CD4-positive, alpha-beta T cell treated with Interleukin-15 for 4 hours (primary cell): ENCODE measurements at places on chromosomes 7 and 10.

GRCh38 chr7:138970952-138971351 is 10.2 kb downstream of the KIAA1549 start:
- DNase-seq, result no peak

- no peak for DNase-seq
Observed at GRCh38 chr7:83586281-83586680, 62.7 kb downstream of the SEMA3E start.

DNA sequence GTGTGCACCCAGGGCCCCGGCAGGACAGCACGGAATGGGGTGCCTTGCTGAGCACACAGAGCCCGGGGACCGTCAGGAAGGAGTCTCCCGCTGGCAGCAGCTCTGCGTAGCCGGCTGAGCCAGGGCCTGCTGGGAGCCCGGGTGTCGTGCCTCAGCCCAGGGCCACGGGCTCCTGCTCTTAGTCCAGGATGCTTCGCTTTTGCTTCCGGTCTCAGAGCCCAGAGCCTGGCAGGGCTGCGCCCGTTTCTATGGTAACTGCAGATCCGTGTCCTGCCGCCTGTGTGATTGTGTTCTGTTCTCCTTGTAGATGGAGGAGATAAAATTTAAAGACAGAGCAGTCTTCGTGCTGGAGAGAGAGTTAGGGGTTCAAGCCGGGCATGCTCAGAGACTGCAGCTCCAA is 53.7 kb upstream of the DPYSL4 start:
- DNase-seq, result no peak

DNA sequence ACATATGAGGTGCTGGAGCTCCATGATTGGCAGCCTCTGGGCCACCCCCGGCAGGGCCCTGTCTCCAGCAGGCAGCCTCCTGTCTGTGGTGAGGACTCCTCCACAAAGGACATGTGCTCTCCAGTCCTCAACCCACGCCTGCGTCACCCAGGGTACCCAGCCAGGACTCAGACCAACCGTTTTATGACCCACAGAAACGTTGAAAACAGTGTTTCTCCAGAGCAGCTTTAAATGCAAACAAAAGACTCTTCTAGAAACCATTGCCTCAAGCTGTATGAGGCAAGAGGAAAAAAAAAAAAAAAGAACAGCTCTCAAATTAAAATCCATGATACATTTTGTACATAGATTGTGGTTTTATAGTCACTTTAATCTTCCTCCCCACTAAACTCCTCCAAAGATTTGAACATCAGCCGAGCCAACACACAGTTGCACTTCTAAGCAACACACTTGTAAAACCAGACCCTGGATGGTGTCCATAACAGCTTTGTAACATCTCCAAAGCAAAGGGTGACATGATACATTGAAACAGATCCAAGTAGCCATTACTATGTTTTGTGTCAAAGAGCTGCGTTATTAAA is 175.0 kb upstream of the LYZL2 start:
- no peak for DNase-seq

GRCh38 chr10:74728225-74728624 is 98.2 kb upstream of the KAT6B start:
- no peak for DNase-seq

- DNase-seq, result no peak
Observed at GRCh38 chr7:42065942-42066341, 171.1 kb downstream of the GLI3 start.

GRCh38 chr10:97851341-97852001 is 1.8 kb downstream of the GOLGA7B start:
- DNase-seq, result peak; percentile 45

DNA sequence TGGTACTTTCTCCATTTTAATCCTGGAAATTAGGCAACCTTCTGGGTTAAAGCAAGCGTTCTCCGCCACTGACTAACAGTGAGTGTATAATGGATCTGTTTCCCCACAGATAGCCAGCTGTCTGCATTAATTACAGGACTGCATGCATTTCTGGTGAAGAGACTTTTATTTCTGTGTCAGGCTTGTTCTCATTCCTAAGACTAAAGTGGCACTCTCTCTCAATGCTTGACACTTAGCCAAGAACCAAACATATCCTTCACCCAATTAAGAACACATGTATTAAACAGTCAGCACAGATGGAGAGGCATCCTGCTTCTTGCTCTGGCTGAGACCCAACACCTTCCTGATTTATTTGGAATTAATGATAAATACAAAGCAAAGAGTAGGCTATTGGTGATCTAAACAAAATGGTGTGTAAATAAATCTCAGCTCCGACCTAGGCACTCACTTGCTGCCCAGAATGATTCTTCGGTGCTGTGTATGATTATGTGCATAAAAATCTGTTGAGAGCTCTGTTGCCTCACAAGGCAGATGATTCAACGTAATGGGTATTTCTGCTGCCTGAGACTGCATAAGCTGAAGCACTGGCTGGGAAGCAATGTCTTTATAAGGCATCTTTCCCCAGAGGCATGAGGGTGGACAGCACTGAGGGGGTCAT is 16.8 kb downstream of the CALU start:
- no peak for DNase-seq

GRCh38 chr10:27743877-27744801 is 1.5 kb downstream of the MKX start:
- no peak for DNase-seq

- peak; percentile 80 for DNase-seq
Observed at GRCh38 chr7:155206318-155207020, 91.2 kb upstream of the INSIG1 start.

DNA sequence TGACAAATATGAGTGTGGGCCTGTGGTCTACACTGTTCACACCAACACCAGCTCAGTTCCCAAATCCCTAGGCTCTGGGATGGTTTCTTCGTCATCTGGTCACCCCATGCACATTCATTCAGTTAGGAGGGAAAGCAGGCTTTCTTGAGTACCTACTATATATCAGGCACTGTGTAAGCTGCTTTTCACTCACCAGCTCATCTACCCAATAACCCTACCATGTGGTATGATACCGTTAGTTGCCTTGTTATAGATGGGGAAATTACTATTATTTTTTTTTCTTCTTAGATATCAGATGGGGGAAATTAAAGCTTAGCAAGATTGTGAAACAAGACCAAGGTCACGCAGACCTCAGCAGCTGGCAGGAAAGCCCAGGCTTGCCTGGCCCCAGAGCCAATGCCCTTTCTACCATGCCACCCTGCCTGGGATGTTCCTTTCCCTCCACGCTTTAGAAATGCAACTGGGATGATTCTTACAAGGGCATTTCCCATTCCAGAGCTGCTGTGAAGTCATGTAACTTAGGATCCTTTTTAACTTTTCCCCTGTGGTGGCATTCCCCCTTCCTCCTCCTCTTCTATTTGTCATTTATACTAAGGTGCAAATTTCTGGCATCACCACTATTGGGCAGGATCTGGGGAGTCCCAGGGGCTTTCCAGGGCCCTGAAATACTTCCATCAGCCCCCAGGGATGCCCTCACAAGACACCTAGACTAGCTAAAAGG is 93.1 kb upstream of the EFCAB10 start:
- no peak for DNase-seq

DNA sequence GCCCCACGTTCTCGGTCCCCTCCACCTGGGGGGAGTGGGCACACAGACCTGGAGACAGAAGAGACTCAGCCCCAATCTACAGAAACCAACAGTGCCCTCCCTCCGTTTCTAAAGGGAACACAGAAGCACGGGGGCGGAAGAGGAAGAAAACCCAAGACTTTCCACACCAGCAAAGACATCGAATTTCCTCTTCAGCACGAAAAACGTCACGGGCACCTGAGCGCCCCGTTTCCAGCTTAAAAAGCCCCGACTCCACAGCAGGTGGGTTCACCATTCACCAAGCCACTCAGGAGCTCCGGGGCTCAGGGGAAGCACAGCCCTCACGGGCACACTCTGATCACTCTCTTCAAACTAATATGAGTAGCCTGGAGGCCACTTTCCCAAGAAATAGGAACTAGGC is 19.6 kb downstream of the NUDT1 start:
- DNase-seq, result peak; percentile 4

DNA sequence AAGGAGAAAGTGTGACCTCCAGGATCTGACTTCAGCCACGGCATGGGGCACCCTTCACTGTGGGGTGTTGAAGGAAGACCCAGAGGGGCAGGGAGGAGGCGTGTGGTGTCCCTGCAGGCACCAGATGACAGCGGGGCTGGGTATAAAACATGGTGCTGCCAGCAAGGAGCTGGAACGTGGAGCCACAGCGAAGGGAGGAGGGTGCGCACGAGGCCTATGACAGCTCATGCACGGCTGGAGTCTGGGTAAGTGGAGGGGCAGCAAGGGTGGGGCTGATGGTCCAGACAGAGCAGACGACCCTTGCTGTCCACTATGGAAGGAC is 27.8 kb upstream of the FOXL3 start:
- no peak for DNase-seq

- DNase-seq, result no peak
Observed at GRCh38 chr10:125411724-125412123, 251.4 kb upstream of the CTBP2 start.

DNA sequence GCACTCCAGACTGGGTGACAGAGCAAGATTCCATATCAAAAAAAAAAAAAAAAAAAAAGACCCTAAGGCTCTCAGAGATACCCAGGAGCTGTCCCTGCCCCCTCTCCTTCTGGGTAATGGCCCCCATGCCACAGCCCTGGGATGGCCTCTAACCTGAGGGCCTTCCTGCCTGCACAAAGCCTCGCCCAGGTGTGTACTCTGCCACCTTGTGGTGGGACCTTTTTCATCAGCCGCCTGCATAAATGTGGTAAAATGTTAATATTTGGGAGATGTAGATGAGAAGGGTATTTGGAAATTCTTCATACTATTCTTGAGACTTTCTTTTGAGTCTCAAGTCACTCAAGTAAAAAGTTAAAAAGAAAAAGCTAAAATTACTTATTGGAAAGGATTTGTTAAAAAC is 46.3 kb upstream of the RNF216 start:
- peak; percentile 60 for DNase-seq

DNA sequence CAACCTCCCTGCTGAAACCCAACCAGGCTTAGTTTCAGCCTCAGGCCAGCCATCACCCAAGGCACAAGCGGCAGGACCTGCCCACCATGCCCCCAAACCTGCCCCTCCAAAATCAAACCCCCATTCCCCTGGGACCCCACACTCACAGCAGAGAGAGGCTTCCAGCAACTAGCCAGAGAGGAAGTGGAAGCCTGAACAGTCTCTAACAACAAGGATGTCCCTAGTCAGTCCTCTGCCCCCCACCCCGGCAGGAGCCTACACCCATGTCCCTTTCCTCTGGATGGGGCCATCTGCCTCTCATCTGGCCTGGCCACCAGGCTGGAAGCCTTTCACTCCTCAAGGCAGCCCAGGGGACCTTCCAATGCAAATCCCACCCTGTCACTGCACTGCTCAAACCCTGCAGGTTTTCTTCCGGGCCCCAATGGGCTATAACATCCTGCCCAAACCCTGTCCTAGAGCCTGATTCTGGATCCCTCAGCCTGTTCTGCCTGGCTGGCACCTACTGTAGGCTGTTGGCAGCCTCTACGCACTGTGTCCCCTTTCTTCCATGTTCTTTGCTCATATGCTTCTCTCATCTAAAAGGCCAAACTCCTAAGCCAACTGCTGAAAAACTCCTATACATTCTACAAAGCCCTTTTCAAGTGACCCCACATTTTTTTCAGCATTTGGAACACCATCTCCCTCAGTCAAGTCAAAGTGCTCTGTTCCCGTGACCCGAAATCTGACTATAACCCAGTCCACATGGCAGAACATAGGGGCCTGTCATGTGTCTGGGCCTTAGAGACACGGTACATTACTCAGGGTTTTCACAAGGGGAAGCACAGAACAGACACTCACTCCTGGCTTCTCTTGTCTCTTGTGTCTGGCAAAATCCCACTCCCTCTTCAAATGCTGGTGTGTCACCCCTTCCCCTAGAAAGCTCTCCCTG is 253.3 kb downstream of the TNS3 start:
- DNase-seq, result no peak

- DNase-seq, result no peak
Observed at GRCh38 chr7:12594122-12594897, 23.8 kb downstream of the SCIN start.

DNA sequence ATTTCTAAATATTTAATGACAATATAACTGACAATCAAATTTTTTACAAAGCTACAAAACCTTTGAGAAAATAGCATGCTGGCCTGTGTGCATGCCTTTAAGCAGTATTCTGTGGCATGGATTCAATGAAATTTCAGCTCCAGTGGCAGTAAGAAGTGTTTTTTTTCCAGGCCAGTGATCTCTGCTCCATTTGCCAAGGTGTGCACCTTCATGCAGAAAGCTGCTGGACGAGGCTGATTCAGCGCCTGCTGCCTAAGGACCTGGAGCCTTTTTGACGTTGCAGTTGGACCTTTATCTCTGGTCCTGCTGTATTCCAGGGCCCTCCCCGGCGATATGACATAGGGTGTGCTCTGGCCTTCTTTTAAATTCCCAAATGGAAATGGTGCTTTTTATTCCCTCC is 26.6 kb downstream of the VWC2 start:
- DNase-seq, result no peak

DNA sequence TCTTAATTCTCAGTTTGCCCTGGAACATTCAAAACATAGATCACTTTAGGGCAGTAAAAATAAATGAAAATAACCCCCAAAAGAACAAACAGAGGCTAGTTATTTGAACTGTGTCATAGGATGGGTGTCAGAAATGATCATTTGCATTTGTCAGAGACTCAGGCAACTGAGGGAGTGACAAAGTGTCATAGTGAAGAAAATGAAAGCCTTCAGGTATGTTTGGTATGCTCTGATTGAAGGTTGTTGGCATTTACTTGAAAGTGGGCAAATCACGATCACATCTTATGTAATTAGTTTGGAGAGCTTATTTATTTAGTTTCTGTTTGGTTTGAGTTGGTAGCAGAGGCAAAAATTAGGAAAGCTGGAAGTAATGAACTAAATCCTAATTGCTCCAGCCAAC is 880.9 kb downstream of the ANKRD7 start:
- DNase-seq, result no peak

DNA sequence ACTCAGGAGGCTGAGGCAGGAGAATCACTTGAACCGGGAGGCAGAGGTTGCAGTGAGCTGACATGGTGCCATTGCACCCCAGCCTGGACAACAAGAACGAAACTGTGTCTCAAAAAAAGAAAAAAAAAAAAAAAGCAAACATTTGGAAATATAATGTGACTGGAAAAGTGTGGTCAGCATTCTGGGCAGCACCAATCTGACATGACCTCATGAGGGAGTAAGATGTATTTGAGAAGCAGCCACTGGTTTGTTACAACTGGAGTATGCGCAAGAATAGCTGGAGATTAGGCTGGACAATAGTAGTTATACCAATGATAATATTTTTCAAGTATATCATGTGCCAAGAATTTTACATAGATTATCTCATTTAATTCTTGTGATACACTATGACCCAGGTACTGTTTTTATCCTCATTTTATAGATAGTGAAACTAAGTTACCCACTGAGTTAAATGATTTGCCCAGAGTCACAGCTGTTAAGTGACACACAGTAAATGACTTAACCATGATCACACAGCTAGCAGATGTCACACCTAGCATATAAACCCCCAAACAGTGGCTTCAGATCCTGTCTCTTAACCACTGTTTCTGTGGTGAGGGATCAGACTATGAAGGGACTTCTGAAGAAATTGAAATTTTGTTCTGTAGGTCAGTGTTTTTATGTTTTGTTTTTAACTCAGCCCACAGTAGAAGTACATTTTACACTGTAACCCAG is 11.1 kb downstream of the MCU start:
- no peak for DNase-seq

- no peak for DNase-seq
Observed at GRCh38 chr7:16755397-16755796, 1.8 kb downstream of the TSPAN13 start.

- no peak for DNase-seq
Observed at GRCh38 chr10:97673736-97674525, 13.1 kb downstream of the AVPI1 start.
